ENCODE measurements at places on chromosomes 5 and 9.

GRCh38 chr9:127662617-127663016 lies 44.2 kb upstream of the CFAP157 start:
- DNase-seq, result no peak

GRCh38 chr9:72808446-72808768 lies 144.4 kb downstream of the ALDH1A1 start:
- no peak for DNase-seq

GRCh38 chr9:90511711-90512110 lies 130.9 kb downstream of the DIRAS2 start:
- no peak for DNase-seq

GRCh38 chr5:58885260-58885659 lies 302.4 kb downstream of the RAB3C start:
- no peak for DNase-seq

GRCh38 chr5:150318613-150319483 lies 16.1 kb upstream of the ARSI start:
- no peak for DNase-seq

- no peak for DNase-seq
These were observed 12.0 kb downstream of the BTNL9 start for GRCh38 chr5:181051841-181052671.

DNA sequence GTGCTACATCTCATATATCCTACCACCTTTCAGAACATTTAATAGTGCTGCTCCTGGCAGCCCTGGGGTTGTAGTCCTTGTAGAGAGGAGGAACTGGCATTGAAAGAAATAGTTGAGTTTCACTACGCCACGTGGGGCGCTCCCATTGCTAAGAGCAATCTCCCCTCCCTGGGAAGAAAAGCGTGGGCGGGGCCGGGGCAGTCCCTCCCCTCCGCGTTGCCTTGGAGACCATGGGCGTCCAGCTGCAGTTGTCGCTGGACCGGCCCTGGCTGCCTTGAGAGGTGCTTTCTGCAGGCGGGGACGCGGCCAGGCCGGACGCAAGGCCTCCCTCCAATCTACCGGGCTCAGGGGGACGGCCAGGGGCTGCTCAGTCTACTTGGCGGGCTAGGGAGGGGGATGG lies 368 bp upstream of the CCDC180 start:
- DNase-seq, result no peak

DNA sequence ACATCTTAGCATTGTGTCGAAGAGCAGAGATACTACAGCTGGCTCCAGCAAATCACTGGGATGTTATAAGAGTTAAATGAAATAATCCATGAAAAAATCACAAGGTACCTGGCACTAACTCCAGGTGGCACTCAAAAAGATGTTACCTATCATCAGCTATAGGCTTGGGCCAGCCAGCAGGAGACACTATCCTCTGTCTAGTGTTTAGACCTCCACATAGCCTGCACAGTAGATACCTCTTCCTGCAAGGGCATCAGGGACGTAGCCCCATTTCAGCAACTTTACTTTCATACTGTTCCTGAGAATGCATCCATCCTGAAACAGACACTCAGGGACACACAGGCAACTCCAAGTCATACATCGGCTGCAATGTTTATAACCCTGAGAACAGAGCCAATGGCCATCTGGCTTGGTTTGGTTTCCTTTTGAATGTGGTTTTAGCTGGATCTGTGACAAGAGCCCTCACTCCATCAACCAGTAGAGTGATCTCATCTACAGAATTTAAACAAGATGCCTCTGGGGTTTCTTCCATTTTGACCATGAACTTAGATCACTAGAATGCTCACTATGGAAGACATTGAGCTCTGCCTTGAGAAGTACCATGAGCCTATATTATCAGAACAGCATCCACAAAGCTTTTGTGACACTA lies 69.9 kb downstream of the TLE1 start:
- no peak for DNase-seq

DNA sequence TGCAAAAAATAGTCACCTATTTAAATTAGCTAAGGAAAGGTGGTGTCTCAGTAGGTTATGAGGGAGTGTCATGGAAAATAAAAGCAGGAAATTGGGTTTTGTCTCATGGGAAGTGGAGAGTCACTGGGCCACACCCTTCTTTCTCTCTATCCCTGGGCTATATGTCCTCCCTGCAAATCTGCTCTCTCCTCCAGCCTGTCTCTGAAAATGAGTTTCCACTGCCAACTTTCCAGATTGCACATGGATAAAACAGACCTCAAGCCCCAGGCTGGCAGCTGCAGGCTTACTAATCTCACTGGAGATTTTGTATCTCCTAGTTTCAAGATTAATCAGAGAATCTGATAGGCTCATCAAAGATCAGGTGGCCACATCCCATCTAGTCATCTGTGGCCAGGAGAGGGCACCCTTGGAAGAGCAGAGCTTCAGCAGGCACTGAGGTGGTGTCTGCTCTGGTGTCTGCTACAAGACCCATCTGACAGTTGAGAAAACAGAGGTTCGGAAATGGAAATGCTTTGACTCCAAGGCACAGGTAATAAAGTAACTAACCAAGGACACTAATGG lies 178.9 kb downstream of the MSX2 start:
- DNase-seq, result peak; percentile 3

DNA sequence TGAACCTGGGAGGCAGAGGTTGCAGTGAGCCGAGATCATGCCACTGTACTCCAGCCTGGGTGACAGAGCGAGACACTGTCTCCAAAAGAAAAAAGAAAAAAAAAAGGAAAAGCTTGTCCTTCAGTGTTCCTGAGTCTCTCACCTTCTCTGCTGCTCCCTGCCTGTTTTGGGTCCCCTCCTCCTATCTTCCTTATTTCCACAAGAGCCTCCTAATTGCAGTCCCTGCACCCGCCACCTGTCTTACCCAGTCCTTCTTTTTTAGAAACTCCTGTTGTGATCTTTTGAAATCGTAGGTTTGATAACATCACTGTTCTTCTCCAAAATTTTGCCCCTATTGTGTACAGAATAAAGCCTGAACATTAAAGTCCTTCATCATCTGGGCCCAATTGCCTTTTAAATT lies 234.9 kb downstream of the SH3GL2 start:
- no peak for DNase-seq

DNA sequence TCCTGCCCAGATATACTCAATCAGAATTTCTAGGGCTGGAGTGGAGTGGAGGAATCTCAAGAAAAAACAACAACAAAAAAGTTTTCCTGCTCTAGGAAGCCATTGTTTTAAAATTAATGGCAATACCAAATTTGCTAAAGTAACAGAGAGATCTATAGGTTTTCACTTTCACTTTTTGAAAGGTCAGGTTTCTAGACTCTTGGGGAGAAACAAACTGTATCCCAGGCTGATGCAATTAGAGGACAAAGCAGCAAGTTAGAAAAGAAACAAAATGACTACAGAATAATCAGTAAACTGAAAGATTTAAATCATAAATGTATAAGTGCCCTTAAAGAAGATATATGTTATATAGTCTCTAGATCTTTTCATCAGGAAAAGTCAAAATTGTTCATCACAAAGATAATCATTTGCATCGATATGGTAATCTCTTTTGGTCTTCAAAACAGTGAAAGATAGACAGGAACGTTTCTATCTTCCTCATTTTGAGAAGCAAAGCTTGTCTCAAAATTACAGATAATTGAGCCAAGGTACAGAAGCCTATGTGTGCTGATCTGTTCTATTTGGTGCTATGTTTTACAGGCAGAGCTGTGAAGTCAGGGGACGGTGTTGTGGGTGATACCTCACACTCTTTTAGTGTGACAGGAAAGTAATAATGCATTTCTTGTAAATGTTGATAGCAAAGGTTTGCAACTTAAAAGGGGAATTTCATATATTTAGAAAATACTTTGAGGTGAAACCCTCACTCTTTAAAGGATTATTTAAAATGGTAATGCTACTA lies 1746.6 kb upstream of the C9orf72 start:
- DNase-seq, result no peak

GRCh38 chr5:108818613-108819272 lies 71.0 kb downstream of the FER start:
- peak; percentile 51 for DNase-seq

- DNase-seq, result no peak
These were observed 309.4 kb downstream of the DIRAS2 start for GRCh38 chr9:90333226-90333625.
